ENCODE measurements at places on chromosomes 12 and 14.

DNA sequence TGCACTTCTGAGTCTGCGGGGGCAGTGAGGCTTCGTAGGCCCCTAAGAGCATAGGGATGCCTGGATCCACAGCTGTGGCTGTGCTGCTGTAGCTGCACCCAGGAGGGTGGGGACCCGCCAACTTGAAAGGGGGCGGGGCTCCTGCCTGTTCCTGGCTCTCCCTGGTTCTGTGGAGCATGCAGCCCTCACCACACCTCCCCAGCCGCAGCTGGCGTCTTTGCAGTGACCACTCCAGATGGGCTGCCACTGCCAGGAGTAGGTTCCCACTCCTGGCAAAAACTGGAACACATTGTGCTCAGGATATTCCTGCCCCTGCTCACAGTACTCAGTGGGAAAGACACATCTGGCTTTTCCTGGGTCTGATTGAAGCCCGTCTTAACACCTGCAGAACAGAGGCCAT lies 35.8 kb downstream of the TIMELESS start:
- no peak for DNase-seq

GRCh38 chr14:81819344-81819743 lies 285.7 kb upstream of the SEL1L start:
- DNase-seq: no peak

GRCh38 chr12:19434538-19434937 lies 4.8 kb upstream of the AEBP2 start:
- no peak for DNase-seq

DNA sequence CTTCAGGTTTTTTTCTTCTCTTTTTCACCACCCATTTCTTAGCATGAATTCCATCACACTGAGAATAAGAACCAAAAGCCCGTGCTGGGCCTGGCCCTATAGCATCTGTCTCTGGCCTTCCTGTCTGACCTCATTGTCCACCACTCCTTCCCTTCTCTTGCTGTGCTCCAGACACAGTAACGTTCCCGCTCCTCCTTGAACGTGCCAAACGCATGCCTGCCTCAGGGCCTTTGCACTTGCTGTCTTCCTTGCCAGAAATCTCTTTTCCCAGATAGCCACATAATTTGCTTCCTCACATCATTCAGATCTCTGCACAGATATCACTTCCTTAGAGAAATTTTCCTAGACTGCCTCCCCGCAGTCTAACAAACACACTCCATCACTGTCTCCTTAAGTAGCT lies 119.6 kb upstream of the CPSF6 start:
- no peak for DNase-seq

DNA sequence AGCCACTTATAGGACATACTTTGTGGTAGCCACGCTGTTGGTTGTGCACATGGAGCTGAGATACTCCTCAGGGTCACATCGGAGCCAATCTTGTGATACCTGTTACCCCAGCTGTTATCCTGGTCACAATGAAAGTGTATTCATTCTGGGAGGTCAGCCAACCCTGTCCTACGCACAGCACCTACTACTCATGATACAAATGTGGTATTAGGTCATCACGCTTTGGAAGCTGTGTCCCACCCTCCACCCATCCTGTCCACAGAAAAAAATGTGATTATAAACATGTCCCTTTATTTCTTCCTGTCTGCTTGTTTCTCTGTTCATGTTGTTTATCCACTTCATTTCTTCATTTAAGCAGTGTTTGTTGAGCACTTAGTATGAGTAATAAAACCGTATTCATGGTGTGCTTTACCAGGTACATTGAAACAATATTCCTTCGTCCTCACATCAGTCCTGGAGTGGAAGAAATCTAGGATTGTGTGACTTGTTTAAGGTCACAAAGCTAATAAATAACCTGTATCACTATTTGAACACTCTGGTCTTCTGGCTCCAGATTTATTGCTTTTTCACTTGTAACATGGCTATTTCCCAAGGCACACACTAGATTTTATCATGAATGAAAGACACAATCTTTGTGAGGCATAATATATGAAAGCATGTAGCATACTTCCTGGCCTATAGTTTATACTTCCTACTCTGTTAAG lies 73.1 kb downstream of the DERA start:
- no peak for DNase-seq

GRCh38 chr12:65800937-65801336 lies 23.3 kb upstream of the HMGA2 start:
- DNase-seq: no peak

GRCh38 chr14:94970941-94971730 lies 186.2 kb downstream of the DICER1 start:
- no peak for DNase-seq

GRCh38 chr14:58919217-58919616 lies 269.2 kb upstream of the DAAM1 start:
- DNase-seq: no peak

DNA sequence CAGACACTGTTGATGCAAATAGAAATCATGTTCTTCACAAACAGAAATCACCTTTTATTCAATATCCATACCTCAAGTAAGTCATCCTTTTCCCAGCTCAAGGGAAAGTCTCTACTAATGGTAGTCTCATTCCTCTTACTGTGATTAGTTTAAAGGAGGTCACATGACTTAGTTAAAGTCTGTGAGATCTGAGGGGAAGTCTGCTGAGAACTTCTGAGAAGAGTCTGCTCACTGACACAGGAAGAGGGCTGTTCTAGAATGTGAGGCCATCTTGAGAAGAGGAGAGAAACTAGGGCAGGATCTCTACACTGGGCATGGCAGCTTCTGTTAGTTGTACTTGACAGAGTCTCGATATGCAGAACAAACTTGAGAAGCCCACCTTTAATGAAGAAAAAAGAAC lies 146.8 kb downstream of the C12orf42 start:
- no peak for DNase-seq

GRCh38 chr14:91339671-91340369 lies 77.8 kb downstream of the CCDC88C start:
- no peak for DNase-seq

- no peak for DNase-seq
These were observed 314 bp upstream of the HOTAIR start for GRCh38 chr12:53975064-53975471.

DNA sequence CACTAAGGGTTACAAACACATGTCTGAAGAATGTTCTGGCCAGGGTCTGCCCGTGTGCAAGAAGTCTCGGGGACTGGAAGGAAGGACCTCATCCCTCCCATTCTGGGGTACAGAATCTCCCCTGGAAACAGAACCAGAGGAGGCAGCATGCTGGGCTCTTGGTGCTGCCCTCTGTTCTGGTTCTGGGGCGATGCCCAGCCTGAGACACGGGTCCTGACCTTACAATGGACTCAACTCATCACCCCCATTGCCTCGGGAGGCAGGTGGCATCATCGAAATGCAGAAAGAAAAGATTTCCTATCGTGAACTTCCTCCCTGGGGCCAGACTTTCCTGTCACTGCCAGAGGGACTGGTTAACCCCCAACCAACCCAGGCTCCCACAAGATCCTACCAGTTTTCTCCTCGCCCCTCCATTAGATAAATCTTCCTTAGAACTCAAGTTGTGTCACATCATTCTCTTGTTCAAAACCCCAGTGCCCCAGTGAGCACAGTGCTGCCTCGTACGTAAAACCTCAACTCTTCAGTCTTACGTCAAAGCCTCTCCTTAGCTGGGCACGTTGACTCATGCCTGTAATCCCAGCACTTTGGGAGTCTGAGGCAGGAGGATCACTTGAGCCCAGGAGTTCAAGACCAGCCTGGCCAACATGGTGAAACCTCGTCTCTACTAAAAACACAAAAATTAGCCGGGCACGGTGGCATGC lies 52.1 kb downstream of the PSMA6 start:
- DNase-seq: no peak

DNA sequence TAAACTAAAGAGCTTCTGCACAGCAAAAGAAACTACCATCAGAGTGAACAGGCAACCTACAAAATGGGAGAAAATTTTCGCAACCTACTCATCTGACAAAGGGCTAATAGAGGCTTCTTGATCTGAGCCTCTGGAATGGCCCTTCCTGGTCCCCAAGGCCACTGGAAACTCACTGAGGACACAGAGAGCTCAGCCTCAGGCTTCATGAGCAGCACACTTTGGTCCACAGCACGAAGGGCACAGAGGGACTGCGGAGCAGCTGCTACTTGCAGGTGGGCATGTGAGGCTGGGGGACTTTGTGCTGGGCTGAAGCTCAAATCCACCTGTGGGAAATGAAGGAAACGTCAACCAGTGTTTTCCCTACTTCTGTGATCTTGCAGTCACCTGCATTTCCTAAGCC lies 27.4 kb downstream of the PZP start:
- no peak for DNase-seq
